Stimulated activated CD4-positive, alpha-beta T cell treated with anti-CD3 and anti-CD28 coated beads, Interleukin-2, amount 100 ng/mL, for 4 hours (primary cell): ENCODE measurements at places on chromosomes 16 and 17.

DNA sequence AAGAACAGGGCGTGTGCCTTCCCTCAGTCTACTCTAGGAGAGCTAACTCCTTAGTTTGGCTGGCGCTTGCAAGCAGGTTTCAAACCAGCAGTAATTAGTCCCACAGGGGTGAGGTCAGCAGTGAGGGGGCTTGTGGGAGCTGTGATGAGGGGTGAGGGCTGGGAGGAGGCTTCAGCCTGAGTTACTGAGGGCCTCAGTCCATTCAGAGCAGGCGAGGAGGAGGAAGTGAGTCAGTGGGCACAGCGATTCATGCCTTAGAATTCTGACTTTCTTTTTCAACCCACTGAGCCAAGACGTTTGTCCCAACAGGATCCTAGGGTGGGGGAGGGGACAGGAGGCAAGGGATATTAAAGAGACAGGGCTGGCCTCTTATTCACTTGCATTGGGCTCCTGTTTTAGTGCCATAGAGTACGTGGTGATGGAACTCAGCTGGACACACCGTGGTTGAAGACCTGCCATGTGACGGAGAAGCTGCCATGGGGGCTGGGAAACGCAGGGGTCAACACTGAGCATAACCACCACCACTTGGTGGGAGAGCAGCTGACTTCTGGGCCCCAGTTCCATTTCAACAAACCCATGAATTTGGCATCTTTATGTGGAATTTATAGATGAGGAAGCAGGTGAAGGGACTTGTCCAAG lies 8.3 kb upstream of the ITGA3 start:
- no peak for DNase-seq

GRCh38 chr16:85828166-85828565 lies 28.7 kb downstream of the COX4I1 start:
- no peak for DNase-seq

DNA sequence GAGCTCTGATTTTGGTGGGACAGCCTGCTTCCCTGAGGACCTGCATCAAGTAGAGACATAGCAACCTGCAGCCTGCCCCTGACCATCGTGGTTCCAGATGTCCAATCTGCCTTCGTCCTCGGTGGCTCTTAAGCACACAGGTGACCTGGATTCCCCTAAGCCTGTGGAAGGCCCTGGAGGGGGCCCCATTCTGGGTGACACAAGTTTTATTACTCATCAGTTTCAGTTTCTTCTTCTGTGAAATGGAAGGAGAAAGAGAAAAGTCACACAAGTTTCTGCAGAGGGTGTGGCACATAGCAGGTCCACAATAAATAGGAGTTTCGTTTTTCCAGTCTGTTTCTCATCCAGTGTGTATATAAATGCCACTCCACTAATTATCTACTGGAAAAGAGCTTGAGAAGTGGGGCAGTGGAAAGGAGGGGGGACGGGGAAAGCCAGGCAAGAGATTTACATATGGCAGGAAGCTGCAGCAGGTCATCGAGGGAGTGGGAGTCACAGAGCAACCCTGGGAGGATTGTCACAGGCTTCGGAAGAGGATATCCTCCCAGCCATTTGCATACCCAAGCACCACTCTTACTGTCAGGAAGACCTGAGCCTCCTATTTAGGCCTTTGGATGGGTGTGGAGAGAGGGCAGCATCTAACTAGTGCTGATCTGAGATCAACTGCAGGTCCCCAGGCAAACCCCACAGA lies 10.0 kb upstream of the NOS2 start:
- peak; percentile 21 for DNase-seq

GRCh38 chr17:78679495-78680395 lies 102.3 kb downstream of the CYTH1 start:
- DNase-seq = no peak

- DNase-seq = no peak
Measured at GRCh38 chr16:2711370-2712062, 8.5 kb downstream of the PRSS27 start.

GRCh38 chr17:81466564-81467472 lies 45.8 kb downstream of the ACTG1 start:
- DNase-seq = no peak

DNA sequence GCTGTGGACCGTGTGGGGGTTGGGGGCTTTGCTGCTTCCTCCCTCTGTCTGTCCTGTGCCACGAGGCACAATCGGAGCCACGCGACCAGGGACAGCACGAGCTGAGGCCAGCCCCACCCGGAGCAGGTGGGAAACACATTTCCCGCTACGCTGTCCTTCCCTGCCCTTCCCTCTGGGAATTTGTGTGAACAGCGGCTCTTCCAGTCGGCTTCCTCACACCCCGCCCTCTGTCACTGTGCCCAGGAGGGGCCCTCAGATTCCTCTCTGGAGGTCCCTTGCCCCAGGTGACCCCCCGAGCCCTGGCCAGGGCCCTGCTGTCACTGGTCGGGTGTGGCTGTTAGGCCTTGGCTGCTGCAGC lies 19.6 kb downstream of the SPIRE2 start:
- no peak for DNase-seq

DNA sequence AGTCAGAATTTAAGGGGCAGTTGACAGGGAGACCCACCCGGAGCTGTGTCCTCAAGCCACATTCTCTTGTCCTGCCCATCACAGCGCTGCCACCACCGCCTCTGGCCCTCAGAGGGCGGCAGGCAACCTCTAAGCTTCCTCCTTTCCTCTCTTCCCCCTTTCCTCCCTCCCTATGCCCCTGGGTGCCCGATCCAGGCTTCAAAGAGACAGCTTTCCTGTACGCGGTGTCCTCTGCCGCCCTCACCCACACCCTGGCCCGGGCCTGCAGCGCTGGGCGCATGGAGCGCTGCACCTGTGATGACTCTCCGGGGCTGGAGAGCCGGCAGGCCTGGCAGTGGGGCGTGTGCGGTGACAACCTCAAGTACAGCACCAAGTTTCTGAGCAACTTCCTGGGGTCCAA lies 23.5 kb downstream of the WNT9B start:
- no peak for DNase-seq

DNA sequence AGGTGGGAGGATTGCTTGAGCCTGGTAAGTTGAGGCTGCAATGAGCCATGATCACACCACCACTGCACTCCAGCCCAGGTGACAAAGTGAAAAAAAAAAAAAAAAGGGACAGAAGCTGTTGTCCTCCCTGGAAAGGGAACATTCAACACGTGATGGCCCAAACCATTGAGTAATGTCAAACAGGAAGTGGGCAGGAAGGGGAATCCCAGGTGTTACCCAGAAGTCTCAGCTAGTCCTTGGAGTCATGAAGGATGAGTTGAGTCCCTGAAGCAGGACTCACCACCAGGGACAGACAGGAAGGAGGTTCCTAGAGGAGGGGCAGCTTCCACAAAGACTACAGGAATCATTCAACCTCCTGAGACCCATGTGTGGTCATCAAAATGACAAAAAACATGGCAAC lies 19.8 kb upstream of the CMIP start:
- no peak for DNase-seq

- peak; percentile 68 for DNase-seq
Measured at GRCh38 chr17:81291662-81292061, 3.4 kb downstream of the SLC38A10 start.

GRCh38 chr16:84663433-84664101 lies 15.3 kb downstream of the KLHL36 start:
- DNase-seq = no peak
